Fibroblast of skin of right biceps (primary cell): ENCODE measurements at places on chromosomes 11 and 22.

DNA sequence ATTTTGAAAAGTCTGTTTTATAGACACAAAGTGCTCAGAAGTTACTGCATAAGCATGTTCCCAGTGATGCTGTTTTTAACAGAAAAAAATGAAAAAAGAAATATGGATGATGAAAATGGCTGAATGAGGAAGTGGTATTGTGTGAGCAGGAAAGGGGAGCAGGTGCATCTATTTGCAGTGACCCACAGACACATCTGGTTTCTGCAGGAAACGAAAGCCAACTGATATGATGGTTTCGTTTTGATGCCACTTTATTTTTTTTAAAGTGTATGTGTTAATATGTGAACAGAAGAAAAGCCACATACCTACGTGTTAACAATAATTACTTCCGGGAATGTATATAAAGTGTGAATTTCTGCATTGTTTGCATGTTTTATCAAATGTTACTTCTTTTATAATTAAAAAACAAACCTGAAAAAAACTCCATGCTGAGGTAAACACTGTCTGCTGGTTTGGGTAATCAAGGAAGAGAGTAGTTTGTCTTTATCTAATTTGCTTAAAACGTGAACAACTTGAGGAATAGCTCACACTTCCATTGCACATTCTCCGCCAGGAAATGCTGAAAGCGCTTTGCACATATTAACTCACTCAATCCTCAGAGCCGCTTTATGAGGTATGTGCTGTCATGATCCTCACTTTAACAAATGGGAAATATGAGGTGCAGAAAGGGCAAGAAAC, 1335.9 kb downstream of the TBC1D22A start:
- no peak for DNase-seq

DNA sequence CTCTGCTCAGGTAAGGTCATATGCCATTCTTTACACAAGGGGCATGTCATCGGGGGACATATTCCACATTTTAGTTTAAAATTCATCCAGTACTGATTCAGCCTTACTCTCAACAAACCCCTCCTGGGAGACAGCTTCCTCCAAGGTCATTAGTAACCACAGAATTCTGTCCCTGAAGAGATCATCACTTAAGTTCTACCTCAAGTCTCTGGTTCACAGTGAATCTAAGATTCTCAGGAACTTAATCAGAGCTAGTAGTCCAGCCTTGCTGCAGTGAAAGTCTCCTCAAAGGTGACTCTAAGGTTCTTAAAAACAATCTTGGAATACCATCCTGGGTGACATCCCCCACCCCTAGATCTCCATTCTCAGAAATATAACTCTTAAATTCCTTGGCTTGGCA, 18.9 kb upstream of the GDPD4 start:
- DNase-seq: peak; percentile 64

DNA sequence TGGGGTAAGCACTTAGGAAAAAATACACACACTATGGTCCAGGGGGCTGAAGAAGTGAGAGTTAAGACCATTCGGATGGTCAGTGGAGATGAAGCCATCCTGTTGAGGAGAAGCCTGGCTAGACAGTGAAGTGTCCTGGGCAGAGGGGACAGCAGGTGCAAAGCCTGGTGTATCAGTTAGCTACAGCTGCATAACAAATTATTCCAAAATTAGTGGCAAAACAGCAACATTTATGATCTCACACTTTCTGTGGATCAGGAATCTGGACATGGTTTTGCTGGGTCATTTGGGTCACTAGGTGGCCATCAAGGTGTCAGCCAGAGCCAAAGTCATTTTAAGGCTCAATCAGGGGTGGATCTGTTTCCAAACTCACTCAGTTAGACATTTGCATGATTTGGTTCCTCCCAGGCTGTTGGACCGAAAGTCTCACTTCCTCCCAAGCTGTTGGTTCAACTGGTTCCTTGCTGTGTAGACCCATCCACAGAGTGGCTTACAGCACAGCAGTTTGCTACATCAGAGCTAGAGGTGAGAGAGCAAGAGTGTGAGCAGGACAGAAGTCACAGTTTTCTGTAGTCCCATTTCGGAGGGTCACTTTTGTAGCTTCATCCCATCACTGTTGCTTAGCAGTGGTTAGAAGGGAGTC, 80.1 kb upstream of the ALX4 start:
- no peak for DNase-seq

GRCh38 chr11:113504071-113504470, 28.9 kb upstream of the DRD2 start:
- no peak for DNase-seq

- DNase-seq: no peak
These were observed 49.6 kb upstream of the KIRREL3 start for GRCh38 chr11:127050186-127050585.

GRCh38 chr11:10943968-10944367, 86.1 kb upstream of the ZBED5 start:
- DNase-seq: peak; percentile 29

- no peak for DNase-seq
These were observed 12.2 kb downstream of the SLC43A3 start for GRCh38 chr11:57414612-57415212.

GRCh38 chr22:21961886-21962654, 9.4 kb upstream of the PPM1F start:
- peak; percentile 11 for DNase-seq

GRCh38 chr22:37909766-37910165, 3.7 kb downstream of the MICALL1 start:
- peak; percentile 60 for DNase-seq

DNA sequence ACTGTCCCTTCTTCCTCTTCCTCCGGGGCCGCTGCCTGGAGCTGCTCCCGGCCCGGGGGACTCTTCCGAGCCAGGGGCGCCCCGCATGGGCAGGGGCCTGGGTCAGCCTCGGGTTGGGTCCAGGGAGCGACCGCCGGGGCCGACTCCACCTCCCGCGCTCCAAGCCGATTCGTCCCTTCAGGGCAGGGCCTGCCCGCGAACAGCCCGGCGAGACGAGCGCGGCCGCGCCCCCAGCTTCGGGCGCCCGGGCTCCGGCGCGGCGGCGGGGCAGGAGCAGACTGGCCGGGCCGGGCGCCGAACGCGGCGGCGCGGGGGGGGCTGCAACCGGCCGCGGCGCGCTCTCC, at the start of gene LARGE1:
TSS of gene LARGE1 (minus strand) at position 280 of the 344 bp plus-strand sequence.
- peak; percentile 39 for DNase-seq

GRCh38 chr11:62983536-62984199, 1.1 kb downstream of the SLC22A6 start:
- no peak for DNase-seq

GRCh38 chr11:130639369-130639768, 190.9 kb downstream of the ADAMTS15 start:
- no peak for DNase-seq

GRCh38 chr11:68436162-68436888, 24.2 kb upstream of the PPP6R3 start:
- DNase-seq: no peak

- no peak for DNase-seq
These were observed 43.6 kb downstream of the GALNT18 start for GRCh38 chr11:11577932-11578911.

DNA sequence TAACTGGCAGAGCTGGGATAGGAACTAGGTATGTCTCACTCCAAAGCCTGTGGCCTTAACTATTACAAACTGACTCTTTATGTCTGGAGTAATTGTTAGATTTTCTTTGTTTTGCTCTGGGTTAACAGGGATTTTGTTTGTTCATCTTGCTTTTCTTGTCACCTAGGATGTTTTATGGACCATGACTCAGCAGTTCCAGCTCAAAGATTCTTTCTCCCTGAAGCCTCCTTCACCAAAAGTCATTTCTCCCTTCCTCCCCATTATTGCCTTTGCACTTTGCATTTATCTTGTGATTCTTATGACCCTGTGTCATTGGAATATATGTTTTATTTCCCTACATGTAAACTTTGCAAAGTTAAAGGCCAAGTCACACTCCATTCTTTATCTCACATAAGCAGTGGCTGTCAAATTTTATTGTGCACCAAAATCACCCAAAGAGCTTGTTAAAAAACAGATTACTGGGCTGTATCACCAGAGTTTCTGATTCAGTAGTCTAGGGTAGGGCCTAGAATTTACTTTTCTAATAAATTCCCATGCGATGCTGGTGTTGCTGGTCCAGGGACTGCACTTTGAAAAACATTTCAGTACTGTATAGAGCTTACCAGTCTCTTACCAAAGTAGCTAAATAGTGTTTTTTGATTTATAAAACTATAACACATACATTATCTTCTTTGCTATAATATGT, 327.7 kb downstream of the DLG2 start:
- peak; percentile 36 for DNase-seq

DNA sequence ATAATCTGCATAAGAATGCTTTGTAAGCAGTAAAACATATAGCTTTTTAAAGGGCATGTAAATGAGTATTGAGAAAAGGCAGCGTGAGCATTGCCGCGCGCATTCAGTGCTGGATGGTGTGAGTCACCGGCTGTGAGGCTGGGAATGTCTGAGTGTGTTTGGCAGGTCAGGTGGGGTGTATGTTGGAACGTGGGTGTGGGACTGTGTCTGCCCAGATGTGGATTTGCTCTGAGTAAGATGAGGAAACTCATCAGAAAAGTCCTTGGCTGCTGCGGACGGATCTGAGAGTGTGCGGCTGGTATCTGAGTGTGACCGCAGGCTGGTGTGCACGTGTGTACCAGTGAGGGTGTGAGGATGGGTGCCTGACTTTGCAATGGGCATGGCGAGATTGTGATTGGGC, 66.2 kb upstream of the NECTIN1 start:
- DNase-seq: peak; percentile 93

DNA sequence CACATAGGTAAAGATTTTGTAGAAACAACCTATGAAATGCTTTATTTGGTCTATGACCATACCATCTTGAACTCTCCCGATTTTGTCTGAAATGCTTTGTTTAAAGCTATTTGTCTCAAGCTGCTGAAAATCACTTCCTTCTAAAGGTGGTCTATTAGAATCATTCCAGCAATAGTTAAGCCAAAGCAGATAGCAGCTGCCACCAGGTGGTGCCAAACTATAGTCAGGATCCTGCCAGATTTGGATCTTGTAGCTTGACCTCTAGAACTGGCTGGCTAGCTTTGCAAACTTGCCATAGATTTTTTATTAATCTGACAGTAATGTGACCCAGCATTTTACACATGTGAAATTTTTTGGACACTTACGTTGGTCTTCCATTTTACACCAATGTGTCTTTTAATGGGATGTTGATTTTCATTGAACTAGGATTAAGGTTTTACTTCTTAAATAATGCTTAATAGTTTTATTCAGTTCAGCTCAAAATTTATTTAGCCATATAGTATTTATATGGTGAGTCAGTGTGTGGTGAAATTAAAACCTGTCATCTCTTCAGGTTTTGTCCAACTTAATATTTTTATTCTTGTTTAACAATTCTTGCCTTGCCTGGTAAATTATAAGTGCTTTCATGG, 19.7 kb downstream of the CTR9 start:
- peak; percentile 39 for DNase-seq

DNA sequence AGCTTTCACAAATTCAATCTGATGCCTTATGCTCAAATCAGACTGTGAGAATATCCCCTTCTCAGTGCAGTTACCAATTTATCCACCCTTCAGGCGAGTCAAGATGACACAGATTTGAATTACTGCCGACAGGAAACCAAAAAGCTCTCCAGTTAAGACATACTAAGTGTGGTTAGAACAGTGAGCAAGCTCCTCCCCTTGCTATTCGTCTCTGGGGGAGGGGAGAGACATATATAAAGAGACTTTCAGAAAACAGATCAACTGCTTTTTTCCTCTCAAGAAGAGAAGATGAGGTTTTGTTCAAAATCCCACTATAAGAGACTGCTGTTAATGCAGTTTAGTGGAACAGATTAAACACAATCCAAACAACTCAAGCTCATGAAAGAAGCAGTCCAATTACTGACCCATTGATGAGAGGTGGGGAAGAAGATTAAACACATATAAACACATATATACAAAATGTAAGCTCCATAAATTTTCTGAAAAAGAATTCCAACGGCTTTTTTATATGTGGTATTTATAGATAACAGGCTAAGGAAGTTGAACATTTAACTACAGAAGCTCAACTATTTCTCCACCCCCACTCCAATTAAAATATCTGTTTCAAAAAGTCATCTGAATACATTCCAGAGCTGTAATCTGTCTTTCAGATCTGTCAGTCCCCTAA, 102.7 kb downstream of the MRTFA start:
- peak; percentile 91 for DNase-seq
